ENCODE measurements at places on chromosomes 11 and 22.

DNA sequence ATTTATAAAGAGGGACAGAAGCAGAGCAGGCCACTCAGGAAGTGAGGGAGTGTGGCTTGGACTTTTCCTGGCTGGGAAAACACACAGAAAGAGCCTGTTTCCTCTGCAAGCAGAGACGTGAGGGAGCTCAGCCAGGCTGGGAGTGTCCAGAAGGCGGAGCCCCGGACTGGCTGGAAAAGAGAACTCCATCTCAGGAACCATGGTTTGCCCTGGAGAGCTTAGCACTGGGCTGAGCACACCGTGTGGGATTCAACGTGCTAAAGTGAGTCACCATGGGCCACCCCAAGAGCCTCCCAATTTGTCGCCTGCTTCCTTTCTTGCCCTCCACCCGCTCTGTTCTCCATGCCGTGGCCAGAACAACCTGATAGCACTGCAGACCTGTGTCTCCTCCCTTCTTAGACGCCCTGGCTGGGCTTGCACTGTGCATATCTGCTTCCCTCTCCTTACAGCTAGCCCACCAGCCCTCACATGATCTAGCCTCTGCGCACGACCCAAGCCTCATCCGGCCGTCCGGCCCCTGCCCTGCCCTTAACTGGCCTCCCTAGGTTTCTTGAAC lies 51.8 kb downstream of the GALNT18 start:
- no peak for DNase-seq

GRCh38 chr11:59380263-59381059 lies 21.8 kb downstream of the OR5AN1 start:
- DNase-seq = no peak

DNA sequence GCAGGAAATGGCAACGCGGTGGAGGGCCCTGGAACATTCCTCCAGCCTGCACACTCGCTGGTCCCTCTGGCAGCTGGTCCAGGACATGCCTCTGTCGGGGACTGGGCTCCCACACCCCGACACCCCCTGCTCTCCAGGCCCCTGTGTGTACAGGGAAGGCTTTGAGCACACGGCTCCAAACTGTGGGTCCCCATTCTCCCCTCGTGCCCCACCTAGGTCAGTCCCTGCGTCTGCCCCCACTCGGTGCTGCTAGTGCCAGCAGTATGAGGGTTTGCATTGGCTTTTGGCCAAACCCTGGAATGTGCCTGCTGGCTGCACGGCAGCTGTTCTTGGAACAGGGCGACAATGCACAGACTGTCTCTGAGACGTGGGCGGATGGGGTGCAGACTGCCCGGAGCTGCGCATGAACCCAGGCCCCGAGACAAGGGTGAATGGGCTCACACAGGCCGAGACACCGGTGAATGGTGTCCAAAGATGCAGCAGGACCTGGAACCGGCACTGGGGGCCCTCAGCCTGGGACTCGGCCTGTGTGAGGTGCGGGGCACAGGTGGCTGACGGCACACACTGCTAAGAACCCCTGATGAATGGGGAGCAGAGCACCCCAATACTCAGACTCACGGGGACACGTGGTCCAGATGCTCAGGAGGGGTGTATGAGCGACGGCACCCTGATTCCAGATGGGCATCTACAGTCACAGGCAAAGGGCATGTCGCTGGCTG lies 7.5 kb upstream of the SYT8 start:
- peak; percentile 89 for DNase-seq

- no peak for DNase-seq
Measured at GRCh38 chr22:40203572-40203971, 25.8 kb downstream of the TNRC6B start.

DNA sequence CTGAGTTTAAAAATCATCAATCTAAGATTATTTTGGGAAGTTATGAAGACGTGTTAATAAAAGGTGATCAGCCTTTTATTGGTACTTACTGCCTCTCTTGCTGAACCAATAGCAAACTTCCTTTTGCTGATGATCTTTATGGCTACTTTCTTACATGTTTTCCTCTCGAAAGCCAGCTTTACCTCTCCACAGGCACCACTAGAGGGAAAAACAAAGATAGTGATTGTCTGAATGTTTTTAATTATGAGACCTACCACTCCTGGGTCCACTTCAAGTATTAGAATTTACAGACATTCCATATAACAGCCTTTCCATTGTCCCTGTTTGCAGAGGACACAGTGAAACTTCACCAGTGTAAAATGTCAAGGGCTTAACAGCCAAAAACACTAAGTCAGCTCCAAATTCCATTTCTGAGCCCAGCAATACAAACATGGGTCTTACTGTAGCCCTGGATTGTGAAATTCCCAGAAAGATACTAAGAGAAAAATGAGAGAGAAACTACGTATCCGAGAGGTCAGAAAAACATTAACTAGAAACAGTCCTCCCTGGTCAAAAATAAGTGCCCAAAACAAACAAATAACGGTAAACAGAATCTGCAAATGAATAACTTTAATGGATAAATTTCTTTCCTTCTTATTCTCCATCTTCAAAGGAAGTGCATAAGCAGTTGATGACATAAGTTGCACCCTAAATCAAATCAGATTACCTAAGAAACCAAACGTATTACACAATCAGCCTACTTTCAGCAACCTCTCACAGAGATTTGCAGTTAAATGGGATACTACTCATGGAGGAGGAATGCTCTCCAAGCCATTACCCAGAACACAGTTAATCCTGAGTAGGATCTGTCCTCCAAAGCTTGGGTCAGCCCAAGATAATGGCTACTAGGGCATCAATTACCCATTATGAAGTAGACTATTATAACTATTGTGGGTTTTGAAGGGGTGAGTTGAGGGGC lies 29.5 kb downstream of the CHEK2 start:
- peak; percentile 86 for DNase-seq

DNA sequence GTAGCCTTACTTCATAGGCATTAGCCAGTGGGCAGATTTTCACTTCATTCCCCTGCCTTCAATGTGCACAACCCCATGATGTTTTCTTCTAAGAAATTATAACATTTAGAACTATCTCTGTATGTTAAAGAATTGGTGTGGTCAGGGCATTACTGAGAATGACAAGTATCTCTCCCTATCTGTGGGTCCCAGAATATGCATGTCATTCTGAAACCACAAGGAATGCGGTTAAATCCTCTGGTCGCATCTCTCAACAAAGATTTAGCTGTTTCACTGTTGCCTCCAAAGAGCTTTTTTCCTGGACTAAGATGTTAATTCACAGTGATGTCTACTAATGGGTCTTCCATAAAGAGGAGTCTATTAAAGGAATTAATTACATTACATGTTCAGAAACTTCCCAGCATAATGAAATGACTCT lies 62.7 kb downstream of the LIF start:
- DNase-seq = no peak

DNA sequence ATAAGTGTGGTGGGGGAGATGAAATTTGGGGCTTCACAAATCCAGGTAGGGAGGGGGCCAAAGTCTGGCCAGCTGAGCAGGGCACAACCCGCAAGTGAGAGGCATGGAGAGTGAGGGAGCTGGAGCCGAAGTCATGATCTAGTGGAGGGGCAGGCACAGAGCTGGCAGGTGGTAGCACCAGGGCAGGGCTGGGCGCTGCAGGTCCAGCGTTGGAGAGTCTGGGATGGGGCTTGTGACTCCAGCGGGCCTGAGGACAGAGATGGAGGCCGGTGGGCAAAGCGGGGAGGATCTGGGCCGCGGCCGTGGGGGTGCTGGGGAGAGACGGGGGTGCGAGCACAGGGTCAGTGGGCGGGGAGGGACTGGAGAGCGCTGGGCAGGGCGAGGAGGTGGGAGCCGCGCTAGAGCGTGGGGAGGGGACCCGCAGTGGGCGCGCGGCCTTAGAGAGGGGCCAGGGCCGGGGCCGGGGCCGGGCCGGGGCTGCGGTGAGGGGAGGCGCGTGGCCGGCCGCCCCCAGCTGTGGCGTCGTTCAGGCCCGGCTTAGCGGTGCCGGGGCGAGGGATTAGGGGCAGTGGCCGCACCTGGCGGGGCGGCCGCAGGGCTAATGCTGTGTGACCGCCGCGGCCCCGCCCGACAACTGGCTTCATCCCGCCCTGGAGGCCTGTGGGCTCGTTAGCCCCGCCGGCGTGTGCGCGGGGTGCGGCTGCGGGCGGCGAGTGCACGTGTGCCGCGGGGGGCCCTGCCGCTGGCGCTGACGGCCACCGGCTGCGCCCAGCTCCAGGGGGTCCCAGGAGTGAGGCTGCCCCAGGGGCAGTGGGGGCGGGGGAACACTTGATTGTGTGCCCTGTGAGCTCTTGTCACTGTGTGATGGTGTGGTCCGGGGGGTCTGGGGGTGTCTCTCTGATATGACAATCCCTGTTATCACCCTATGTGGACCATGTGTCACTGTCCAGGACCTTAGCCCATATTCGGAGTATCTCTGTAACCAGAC lies 23.6 kb upstream of the MYOD1 start:
- DNase-seq = no peak

GRCh38 chr22:45631841-45632238 lies 39.8 kb upstream of the ATXN10 start:
- no peak for DNase-seq

DNA sequence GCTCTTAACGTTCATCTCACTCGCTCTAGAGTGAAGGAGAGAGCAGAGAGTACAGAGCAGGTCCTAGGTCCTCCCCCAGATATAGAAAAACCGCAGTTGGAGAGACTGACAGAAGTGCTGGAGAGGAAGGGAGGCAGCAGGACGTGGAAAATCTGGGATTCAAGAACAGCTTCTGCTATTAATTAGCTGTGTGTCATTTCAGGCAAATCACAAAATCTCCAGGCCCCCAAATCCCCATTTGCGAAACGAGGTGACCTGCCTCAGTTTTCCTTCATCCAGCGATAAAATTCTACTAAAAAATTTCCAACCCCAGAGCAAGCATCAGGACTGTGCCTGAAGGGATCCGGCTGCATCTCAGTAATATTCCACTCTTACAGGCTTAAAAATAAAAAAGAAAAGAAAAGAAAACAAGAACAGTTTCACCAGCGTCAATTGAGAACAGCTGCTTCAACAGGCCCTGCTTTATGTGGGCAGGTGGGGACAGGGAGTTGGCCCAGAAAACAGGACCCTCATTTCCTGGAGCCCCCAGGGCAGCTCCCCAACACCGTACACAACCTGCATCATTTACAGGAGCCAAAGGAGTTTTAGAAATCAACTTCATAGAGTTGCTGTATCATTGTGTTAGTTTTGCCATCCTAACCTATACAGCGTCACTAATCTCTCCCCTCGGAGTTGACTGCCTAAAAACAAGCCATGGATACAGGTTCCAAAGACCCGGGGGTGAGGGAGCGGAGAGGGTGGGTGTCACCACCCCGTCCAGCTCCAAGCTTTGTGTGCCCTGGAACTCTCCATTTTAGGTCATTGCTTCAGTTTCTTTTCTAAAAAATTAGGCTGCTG lies 2.3 kb upstream of the MALAT1 start:
- DNase-seq = no peak
